ENCODE measurements at places on chromosomes 13 and 19. TPM values are rescaled to one million over a fixed set of nuclear protein-coding genes. Genes with fewer than 3 reads are reported as not detected.

The CASP14 gene
- polyA plus RNA-seq: 0.05 TPM

DNA sequence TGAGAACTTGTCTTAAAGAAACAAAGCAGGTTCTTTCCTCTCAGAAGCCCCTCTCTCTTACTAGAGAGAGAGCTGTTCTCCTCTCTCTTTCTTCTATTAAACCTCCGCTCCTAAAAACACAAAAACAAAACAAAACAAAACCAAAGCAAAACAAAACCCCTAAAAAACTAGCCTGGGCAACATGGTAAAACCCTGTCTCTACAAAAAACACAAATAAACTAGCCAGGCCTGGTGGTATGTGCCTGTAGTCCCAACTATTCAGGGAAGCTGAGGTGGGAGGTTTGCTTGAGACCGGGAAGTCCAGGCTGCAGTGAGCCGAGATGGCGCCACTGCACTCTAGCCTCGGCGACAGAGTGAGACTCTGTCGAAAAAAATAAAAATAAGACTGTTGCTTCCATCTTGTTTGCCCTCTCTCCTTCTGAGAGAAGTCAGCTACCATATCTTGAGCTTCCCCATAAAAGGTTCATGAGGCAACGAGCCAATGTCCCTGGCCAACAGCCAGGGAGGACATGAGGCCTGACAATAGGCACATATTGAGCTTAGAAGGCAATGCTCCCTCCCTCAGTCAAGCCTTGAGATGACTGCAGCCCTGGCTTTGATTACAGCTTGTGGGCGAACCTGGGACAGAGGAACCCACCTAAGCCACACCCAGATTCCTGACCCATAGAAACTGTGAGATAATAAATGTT lies 17.5 kb upstream of the FLT3 start:
- DNase-seq: no peak

The IL4I1 gene
- 1.0 TPM for polyA plus RNA-seq

- DNase-seq: no peak
These were observed 166.8 kb downstream of the DCT start for GRCh38 chr13:94312511-94313216.

- DNase-seq: no peak
These were observed 265.6 kb downstream of the GPC5 start for GRCh38 chr13:91664039-91664438.

- no peak for DNase-seq
These were observed 1.9 kb downstream of the OCEL1 start for GRCh38 chr19:17227798-17228367.

DNA sequence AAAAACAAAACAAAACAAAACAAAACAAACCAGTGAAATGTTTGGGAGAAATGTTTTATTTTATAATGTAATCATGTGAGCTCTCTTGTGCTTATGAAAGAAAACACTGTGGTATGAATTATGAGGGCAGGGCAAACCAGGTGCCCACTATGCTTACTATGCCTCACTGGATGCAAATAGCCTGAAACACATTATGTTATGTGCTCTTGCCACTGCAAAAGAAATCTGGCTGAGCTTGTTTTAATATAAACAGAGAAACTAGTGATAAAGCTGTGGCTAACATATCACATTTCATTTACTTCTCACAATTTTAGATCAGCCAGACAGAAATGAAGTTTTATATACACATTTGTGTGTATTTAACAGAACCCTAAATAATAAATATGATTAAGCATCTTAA lies 8.7 kb upstream of the NBEA start:
- DNase-seq: no peak
